ENCODE measurements at places on chromosomes 6 and 20.

GRCh38 chr20:59873409-59873808, 60.0 kb downstream of the SYCP2 start:
- peaks cover 2% of the 10 kb centered on the region for H3K27me3 ChIP-seq
- no peak overlapping the region for H3K27ac ChIP-seq
- DNase-seq, result no peak
- H3K36me3 ChIP-seq, result no peaks in the 10 kb centered on the region

GRCh38 chr6:49913636-49914375, 47.5 kb upstream of the CRISP1 start:
- no peak overlapping the region for H3K27ac ChIP-seq
- H3K36me3 ChIP-seq, result no peaks in the 10 kb centered on the region
- H3K4me3 ChIP-seq, result no peak overlapping the region
- DNase-seq, result no peak

DNA sequence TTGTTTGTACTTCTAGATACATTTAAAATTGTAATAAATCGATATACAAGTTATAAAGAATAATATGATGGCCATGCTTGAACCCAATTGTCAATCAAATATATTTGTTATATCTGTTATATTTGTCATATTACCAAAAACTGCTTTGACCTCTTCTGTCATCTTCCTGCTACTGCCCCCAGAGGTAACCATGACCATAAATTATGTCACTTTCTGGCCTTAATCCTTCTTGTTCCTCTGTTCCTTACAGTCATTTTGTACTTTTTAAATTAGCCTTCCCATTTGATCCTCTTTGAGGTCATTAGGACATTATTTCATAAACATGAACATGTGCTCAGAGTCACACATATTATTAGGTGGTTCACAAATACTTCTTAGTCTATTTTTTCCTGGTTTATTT, 124.7 kb downstream of the HFE start:
- no peak overlapping the region for H3K27ac ChIP-seq
- H3K36me3 ChIP-seq, result no peaks in the 10 kb centered on the region
- DNase-seq, result no peak
- H3K27me3 ChIP-seq, result no peaks in the 10 kb centered on the region

DNA sequence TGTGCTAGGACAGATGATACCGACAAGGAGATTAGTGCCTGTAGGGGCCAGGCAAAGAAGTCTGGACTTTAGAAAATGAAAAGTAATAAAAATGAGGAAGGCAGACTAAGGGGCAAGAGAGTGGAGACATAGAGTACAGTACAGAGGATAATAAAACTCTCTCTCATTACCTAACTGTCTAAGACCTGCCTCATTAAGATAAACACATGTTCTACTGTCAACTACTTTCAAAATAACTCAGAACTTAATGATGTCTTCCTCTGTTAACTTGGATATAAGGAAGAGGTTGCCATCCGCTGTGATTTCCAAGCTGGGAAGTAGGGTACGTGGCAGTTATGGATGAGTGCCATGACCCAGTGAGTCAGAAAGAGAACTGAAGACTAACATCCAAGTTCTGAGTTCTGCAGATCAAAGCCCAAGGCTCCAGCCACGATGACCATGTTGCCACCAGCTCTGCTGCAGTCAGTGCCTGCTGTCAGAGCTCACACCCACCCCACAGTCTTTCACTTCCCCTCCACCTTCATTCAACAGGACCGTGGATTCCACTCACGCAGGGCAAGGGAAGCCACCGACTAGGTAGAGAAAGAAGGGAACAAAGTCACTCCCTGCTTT, 81.8 kb downstream of the KIF16B start:
- H3K36me3 ChIP-seq, result no peaks in the 10 kb centered on the region
- DNase-seq, result no peak
- H3K4me3 ChIP-seq, result no peak overlapping the region
- no peaks in the 10 kb centered on the region for H3K27me3 ChIP-seq

DNA sequence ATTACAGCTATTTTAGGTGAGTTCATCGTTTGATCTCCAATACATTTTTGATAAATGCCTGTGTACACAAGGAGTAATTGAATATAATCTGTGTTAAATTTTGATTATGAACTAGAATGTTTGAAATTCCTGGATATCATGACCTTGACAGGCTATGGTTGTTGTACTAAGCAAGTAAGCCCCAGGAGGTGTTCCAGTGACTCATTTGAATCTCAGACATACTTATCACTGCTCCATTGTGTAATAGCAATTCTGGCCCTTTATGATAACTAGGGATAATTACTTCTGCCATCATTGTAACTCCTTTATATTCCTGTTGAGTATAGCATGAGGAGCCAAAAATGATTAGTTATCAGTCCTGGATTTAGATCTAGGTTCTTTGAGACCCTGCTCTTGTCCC, 1424.6 kb upstream of the ADGRB3 start:
- H3K36me3 ChIP-seq, result no peaks in the 10 kb centered on the region
- H3K4me3 ChIP-seq, result no peak overlapping the region
- no peaks in the 10 kb centered on the region for H3K27me3 ChIP-seq
- H3K4me1 ChIP-seq, result no peaks in the 10 kb centered on the region
- no peak for DNase-seq

DNA sequence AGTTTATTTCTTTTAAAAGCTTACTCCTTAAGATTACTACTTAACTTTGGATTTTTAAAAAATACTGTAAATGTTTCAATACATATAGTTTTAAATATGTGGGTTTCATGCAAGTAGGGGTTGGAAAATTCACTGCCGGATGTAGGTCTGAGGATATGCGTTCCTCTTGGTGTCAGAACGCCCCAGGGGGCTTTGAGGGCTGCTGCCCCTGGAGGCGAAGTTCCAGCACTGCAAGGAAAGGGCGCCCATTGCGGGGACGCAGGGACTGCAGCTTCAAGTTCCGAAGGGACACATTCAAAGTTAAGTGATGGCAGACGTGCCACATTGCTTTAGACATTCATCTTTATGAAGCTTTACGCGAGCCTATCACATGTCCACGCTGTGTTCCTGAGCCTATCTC, 152.9 kb downstream of the SOD2 start:
- no peaks in the 10 kb centered on the region for H3K36me3 ChIP-seq
- peaks cover 6% of the 10 kb centered on the region for H3K27me3 ChIP-seq
- DNase-seq, result peak; percentile 5
- no peak overlapping the region for H3K4me3 ChIP-seq

DNA sequence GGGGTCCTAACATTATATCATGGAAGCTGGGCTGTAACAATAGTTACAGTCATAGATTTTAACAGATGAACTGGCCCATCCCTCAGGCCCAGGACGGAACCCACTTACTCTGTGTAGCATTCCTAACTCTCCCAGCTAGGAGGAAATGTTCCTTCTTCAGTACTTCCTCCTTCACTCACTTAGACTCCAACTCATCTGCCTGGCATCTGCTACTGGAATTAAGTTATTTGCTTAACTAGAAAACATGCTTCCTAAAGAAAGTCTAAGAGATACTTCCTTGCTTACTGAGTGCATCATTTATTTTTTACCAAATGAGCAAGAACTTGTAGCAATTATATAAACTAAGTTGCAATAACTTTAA, 20.5 kb downstream of the GCLC start:
- peaks cover 13% of the 10 kb centered on the region for H3K4me1 ChIP-seq
- DNase-seq, result no peak
- no peak overlapping the region for H3K27ac ChIP-seq

DNA sequence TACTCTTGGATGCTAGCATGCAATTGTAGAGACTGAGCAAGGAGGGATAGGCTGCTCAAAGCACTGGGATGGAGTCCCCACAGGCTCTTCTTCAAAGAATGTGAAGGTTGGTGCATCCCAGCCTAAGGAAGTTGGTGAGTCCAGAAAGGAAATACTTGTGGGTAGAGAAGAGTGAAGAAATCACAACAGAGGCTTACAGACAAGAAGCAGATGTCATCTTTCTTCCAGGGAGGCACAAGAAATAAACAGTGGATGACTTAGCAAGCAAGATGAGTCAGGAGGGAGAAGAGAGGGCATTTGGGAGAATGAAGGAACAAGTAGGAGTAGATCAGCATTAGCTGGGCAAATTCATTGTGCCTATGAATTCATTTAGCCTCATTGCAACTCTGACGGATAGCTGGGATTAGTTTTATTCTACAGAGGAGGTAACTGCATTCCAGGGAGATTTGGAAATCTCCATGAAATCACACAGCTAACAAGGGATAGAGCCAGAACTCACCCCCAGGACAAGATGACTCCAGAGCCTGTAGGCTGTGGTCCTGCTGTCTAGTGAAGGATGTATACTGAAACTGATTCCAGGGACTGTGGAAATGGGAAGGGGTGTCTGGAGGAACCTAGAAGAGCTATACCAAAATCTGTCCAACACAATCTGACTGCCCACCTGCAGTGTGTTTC, 125.8 kb upstream of the SPTLC3 start:
- H3K27me3 ChIP-seq, result peaks cover 2% of the 10 kb centered on the region
- H3K4me3 ChIP-seq, result no peak overlapping the region
- H3K27ac ChIP-seq, result no peak overlapping the region
- DNase-seq, result no peak

DNA sequence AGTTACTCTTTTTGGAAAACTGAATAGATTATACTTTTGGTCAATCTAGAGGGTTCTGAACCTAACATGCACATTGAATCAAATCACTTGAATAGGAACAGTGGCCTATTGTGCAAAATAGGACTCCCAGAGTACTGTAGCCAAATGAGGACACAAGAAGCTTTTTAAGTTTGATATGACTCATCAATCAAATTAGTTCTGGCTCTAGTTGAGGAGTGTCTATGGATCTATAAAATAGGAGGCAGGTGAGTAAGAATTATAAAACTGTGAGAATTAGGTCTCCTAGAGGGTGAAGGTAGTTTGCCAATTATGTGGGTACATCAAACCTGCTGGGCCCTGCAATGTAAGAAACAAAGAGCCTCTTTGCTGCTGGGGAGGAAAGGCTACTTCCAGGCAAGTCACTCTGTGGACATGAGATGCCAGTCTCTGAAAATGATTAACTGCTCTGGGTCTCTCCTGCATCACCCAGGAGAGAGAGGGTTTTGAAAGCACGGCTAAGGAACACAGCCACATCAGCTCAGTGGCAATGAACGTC, 112.3 kb downstream of the RCAN2 start:
- no peaks in the 10 kb centered on the region for H3K36me3 ChIP-seq
- H3K4me3 ChIP-seq, result no peak overlapping the region
- DNase-seq, result no peak
- H3K27ac ChIP-seq, result no peak overlapping the region
- H3K4me1 ChIP-seq, result no peaks in the 10 kb centered on the region

- DNase-seq, result no peak
- H3K4me1 ChIP-seq, result peaks cover 20% of the 10 kb centered on the region
- no peak overlapping the region for H3K27ac ChIP-seq
- H3K36me3 ChIP-seq, result peaks cover 34% of the 10 kb centered on the region
- H3K27me3 ChIP-seq, result no peaks in the 10 kb centered on the region
These were observed 26.3 kb downstream of the RPRD1B start for GRCh38 chr20:38059832-38060231.

DNA sequence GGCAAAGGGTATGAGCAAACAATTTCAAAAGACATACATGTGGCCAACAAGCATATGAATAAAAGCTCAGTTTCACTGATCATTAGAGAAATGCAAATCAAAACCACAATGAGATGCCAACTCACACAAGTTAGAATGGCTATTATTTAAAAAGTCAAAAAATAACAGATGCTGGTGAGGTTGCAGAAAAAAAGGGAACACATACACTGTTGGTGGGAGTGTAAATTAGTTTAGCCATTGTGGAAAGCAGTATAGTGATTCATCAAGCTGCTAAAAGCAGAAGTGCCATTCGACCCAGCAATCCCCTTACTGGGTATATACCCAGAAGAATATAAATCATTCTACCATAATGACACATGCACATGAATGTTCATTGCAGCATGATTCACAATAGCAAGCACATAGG, 6.7 kb upstream of the KHDC1L start:
- no peak overlapping the region for H3K4me3 ChIP-seq
- H3K27me3 ChIP-seq, result no peaks in the 10 kb centered on the region
- no peak overlapping the region for H3K27ac ChIP-seq
- no peaks in the 10 kb centered on the region for H3K36me3 ChIP-seq
- no peaks in the 10 kb centered on the region for H3K4me1 ChIP-seq

- H3K27ac ChIP-seq, result no peak overlapping the region
- H3K4me1 ChIP-seq, result no peaks in the 10 kb centered on the region
- DNase-seq, result no peak
- no peak overlapping the region for H3K4me3 ChIP-seq
These were observed 180.1 kb upstream of the RNF24 start for GRCh38 chr20:4195499-4195898.

GRCh38 chr6:49551078-49551865, 804 bp downstream of the C6orf141 start:
- peak overlapping the region; percentile 72 for H3K4me3 ChIP-seq
- H3K36me3 ChIP-seq, result no peaks in the 10 kb centered on the region
- no peak overlapping the region for H3K27ac ChIP-seq

GRCh38 chr6:116522896-116523295, 11.5 kb downstream of the CALHM5 start:
- no peak for DNase-seq
- no peaks in the 10 kb centered on the region for H3K36me3 ChIP-seq
- H3K27me3 ChIP-seq, result peaks cover 2% of the 10 kb centered on the region

DNA sequence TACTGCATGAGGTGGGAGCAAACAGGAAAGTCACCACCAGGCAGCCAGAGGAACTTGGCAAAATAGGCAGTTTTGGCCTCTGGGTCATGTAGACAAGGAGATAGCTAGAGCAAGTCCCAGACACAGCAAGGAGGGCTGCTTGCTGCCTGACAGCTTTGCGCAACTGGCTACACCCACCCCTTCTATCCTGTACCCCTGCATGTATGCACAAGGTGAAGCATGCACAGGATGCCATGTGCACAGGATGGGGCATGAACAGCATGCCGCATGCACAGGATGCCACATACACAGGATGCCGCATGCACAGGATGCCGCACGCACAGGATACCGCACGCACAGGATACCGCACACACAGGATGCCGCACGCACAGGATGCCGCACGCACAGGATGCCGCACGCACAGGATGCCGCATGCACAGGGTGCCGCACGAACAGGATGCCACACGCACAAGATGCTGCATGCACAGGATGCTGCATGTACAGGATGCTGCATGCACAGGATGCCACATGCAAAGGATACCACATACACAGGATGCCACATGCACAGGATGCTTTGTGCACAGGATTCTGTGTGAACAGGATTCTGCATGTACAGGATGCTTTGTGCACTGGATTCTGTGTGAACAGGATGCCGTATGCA, 104.9 kb upstream of the IYD start:
- no peak overlapping the region for H3K27ac ChIP-seq
- DNase-seq, result peak; percentile 65
- H3K27me3 ChIP-seq, result peaks cover 2% of the 10 kb centered on the region
- H3K4me1 ChIP-seq, result peaks cover 6% of the 10 kb centered on the region
- no peak overlapping the region for H3K4me3 ChIP-seq
- H3K36me3 ChIP-seq, result no peaks in the 10 kb centered on the region

DNA sequence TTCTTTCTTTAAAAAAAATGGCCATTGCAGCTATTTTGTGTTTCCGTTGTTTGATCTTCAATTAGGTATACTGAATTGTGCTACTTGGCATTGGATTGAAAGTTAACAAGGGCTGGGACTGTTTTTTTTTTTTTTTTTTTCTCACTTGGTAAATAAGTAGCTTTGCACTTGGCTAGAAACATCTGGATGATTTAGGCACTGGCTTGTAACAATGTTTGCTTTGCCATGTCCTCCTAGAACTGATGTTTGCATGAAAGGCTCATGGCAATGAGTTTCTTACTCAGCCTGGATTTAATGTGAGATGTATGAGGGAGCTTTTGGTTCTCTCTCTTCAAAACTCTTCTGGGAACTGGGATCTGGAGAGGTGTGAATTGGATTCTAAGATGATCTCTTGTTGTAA, 414.1 kb downstream of the CDH26 start:
- no peak overlapping the region for H3K27ac ChIP-seq
- no peak for DNase-seq
- no peak overlapping the region for H3K4me3 ChIP-seq
- no peaks in the 10 kb centered on the region for H3K4me1 ChIP-seq
